ENCODE measurements at places on chromosomes 13 and 19. TPM values are rescaled to one million over a fixed set of nuclear protein-coding genes. Genes with fewer than 3 reads are reported as not detected.

The ZNF540 gene
- 1.1 TPM for polyA plus RNA-seq

The ZNF506 gene
- polyA plus RNA-seq = 3.4 TPM

The CEACAM18 gene
- not detected for polyA plus RNA-seq

The ZNF724 gene
- 0.52 TPM for polyA plus RNA-seq

The EDNRB gene
- 0.65 TPM for polyA plus RNA-seq

The SOHLH2 gene
- polyA plus RNA-seq = 0.12 TPM

The LYPD3 gene
- 208 TPM for polyA plus RNA-seq

The MAST1 gene
- polyA plus RNA-seq = 0.22 TPM
